ENCODE measurements at places on chromosomes 2 and 18. TPM values are rescaled to one million over a fixed set of nuclear protein-coding genes. Genes with fewer than 3 reads are reported as not detected.

The PLCD4 gene
- total RNA-seq: 0.64 TPM

The MFSD2B gene
- 0.07 TPM for total RNA-seq

The WDSUB1 gene
- 5.3 TPM for total RNA-seq

The CDH20 gene
- not detected for total RNA-seq

The LAMA1 gene
- total RNA-seq: not detected

The EMILIN1 gene
- 1.4 TPM for total RNA-seq

The TGIF1 gene
- total RNA-seq: 11.6 TPM

The NTSR2 gene
- total RNA-seq: not detected

The ITGB1BP1 gene
- total RNA-seq: 108 TPM

The TMEM169 gene
- total RNA-seq: 2.1 TPM

All from T-helper 1 cell treated with Interleukin-12 subunit alpha and Interleukin-12 subunit beta and Interleukin-4 antibody, amounts not matched to agents 30 ng/mL and 1 ng/mL, for 36 hours (primary cell).